NCI-H524 treated with DMSO at 0.1 percent for 48 hours (cell line): ENCODE measurements at places on chromosomes 4 and X.

DNA sequence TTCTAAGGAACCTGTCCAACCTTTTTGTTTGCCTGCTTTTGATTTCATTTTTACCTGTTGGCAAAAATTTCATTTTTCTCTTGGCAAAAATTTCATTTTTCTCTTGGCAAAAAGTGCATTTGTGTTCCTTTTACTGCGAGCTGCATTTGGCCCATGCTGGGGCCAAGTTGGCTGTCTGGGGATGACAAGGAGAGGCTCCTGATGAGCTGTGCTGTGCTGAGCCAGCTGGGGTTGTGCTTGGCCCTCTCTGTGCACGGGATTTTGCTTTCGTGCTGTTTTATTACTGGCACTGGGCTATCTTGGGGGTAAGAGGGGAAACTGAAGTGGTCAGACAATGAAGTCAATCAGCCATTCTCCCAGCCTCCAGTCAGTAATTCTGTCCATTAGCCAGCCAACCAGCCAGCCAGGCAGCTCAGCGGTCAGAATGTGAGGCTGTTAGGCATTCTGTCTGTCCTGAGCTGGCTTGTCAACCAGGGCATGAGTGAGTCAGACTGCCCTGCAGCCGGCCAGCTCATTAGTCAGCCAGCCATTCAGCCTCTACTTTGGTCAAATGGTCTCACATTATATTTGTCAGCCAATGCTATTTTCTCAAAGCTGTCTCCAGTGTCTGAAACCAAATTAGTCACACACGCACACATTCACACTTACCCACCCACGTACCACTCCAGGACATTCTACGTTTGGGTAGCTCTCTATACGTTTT lies 56.9 kb upstream of the PRPS1 start:
- DNase-seq = no peak

DNA sequence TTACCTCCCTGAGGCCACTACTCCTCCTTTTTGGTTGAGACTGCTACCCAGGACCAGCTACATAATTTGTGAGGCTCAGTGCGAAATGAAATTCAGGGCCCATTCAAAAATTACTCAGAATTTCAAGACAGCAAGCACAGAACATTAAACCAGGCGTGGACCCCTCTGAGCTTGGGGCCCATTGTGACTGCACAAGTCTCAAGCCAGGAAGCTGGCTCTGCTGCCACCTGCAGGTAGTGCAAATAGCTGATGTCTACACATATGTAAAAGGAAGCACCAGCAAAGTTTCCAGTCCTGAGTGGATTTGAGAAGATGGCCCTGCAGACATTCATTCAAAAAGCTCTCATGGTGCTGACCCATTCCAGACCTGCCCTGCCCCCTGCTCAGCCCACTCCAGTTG lies 213.4 kb upstream of the LNX1 start:
- DNase-seq = no peak

- DNase-seq = no peak
Measured at GRCh38 chrX:13598877-13599276, 29.5 kb downstream of the EGFL6 start.

DNA sequence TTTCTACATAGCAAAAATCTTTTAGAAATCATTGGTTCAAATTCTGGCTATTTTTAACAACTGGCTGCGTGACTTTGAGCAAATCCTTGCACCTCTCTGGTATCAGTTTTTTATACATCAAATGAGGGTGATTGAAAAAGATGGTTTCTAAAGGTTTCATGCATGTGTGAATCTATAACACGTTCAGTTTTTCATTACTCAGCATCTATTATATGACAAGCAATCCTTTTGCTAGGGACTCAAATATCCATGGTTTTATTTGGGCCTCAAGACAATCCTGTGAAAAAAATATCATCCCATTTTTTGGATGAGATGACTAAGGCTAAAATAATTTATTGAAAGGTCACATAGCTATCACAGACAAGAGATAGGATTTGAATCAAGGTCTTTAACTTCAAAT lies 884 bp downstream of the HEPH start:
- no peak for DNase-seq

DNA sequence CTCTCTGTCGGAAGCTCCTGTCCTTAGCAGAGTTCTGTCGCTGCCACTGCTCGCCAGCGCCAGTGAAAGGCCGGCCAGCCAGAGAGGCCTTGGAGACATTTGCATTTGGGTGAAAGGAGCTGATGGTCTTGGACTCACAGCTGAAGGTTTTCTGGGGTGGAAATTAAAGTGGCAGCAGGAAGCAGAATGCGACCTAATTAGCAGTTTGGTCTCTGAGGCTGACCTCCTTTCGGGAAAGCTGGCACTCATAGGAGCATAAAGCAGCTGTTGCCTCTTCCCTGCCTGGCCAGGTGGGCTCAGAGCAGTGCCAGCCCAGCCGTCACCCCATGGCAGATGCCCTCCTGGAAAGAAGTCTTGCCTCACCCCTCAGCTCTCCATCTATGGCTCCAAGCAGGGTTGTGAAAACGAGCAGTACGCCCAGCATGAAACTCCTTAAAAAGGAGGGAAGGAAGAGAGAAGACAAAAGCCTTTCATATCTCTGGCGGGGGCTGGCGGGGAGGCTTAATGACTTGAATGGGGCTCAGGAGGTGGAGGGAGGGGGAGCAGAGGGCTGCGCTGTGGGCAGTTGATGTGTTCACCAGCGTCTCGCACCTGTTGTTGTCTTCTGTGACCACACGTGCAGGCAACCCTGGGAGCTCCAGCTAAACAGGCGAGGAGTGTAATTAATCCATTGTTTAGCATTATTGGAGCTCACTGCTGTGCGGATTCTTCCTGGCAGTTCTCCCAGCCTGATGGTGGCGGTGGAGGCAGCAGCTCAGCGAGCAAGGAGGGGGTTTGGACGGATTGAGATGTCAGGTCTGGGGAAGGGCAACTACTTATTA lies 264.0 kb downstream of the MID1IP1 start:
- peak; percentile 85 for DNase-seq

DNA sequence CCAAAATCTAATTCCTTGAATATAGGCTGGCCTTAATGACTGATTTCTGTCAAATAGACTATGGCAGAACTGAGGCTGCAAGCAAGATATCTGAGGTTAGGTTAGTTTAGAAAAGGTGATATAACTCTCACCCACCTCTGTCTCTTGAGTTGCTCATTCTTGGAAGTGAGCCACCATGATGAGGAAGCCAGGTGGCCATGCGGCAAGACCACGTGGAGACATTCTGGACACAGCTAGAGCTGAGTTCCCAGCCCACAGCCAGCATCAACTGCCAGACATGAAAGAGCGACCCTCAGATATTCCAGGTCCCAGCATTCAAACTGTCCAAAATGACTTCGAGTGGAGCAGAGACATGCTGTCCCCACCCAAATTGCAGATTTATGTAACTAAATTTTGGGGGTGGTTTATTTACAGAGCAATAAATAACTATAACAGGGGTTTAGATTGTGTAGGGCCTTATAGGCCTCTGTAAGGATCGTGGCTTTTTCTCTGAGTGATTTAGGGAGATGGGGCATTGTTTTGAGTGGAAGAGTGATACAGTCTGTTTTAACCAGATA lies 33.7 kb downstream of the USP53 start:
- DNase-seq = no peak

DNA sequence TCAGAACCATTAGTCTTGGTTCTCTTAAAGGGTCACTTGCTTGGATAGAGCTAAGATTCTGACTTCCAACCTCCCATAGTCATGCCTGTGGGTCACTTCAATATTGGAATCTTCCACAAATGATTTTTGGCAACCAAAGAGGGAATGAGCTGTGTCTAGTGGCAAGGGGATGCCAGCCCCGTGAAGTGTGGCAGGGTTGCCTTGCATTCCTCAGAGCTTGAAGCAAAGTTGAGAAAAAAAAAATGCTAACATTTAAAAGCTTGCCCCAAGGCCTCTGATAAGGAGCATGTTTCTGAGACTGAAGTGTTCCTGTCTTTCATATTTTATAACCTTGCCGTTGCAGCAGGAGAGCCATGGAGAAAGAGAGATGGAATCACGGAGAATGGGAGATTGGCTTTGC lies 120.2 kb downstream of the PAPSS1 start:
- no peak for DNase-seq

DNA sequence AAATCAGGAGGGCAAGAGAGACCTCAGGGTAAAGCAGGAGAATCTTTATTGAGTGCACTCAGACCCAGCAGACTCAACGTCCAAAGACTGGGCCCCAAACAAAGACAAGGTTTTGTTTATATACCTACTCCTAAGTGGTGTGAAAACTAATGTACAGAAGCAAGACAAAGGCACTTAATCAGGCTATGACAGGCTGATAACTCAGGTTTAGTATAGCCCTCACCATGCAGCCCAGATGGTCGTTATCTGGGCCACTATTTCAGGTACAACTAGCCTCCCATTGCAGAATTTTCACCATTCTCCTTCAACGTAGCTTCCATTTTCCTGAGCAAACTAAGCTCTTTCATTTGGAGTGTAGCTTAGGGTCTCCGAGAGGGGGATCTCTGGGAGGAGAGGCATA lies 36.9 kb downstream of the SULT1E1 start:
- no peak for DNase-seq

DNA sequence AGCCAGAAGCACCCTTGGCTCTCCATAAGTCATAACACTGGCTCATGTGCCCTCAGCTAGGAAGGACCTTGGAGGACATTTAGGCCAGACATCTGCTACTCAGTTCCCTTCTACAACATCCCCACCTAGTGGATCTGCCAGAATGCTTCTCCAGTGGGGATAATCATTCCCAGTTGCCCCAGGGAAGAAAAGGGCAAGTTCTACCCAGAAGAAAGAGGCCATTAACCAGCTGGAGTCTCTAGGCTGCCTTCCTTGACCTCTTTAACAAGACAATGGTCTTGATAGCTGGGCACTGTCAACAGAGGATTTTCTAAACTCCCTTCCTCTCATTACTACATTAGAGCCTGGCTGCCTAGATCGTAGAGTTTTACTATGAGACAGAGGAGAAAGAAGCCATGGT lies 42.0 kb downstream of the LGI2 start:
- peak; percentile 17 for DNase-seq

DNA sequence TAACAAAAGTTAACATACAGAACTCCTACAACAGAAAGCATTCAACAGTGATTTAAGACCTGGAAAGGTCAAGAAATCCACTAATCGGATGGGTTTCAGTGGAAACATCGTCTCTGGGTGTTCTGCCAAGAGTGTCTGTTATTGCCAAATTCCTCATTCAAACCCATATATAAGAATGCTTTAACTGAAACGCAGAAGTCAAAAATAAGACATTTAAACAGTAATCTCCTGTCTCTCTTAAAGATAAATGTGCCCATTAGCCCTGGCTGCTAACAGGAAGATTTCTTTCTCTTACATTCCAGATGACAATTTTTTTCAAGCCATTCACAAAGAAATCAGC lies 31.5 kb downstream of the DCTD start:
- DNase-seq = no peak

GRCh38 chrX:10884246-10884645 lies 226.9 kb upstream of the HCCS start:
- DNase-seq = peak; percentile 51

- no peak for DNase-seq
Measured at GRCh38 chrX:31099536-31100090, 27.8 kb upstream of the FTHL17 start.

DNA sequence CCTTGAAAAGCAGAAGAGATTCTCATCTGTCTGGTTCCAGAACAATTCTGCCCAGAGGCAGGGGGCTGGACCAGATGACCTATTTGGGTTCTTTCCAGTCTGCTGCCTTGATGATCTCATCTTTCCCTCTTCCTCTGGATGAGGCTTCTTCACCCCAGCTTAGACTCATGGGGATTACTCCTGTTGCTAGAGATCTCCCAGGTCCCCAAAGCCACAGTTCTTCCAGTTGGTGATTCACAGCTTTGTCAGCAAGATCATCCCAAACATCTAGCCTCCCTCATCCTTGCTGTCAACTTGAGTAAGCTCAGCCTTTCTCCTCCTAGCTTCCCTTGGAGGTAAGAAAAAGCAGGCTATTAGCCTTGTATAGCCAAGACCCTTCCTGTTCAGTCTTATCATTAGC lies 64.2 kb upstream of the PJA1 start:
- DNase-seq = no peak

DNA sequence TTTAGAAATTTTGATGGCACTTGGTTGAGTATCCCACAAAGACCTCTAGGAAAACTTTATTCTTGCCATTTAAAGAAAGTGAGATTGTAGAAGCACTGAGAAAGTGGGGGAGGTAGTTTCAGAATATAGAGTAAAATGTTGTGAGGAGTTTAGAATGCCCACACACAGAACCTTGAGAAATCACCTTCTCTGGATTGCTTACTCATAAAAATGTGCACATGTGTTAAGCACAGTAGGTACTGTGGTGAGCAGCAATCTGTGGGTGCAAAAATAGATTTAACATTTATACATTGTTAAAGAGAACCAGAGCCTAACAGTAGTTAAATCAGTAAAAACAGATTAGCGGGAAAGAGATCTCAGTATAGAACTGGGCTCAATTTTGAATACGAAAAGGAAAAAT lies 201.2 kb upstream of the NWD2 start:
- no peak for DNase-seq

DNA sequence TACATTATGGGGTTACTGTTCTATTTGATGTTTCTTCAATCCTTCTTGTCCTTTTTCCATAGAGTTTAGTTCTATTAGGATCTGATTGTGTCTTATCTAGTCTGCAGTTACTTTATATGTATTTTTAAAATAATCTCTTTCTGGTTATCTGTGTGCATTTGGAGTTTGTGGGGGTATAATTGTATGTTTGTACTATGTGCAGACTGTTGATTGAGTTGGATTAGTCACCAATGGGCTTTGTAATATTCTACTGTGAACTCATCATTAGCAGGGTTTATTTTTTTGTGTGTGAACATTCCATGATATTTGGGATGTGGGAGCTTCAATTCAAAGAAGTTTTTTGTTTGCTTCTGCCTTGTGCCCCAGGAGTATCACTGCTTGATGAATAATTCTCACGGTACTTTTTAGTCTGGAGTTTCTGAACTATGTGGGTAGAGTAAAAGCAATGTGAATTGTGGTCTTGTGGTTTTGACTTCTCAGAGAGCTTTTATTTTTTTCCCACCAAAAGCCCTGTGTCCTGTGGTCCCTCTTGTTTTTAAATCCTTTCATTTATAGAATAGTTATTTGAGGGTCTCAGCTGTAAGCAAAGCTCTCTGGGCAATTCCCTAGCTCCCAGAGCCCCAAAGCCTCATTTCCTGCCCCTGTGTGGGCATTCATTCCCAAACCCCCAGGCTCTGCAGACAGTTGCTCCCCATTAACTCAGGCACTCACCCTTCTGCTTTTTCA lies 127.8 kb downstream of the PHKA2 start:
- DNase-seq = no peak
